Hepatocyte (in vitro differentiated cells): ENCODE measurements at places on chromosomes 5 and 9. TPM values are rescaled to one million over a fixed set of nuclear protein-coding genes. Genes with fewer than 3 reads are reported as not detected.

EGFLAM gene
- 6.5 and 9.2 TPM in 2 replicates for polyA plus RNA-seq

LECT2 gene
- 6.3 and 12.3 TPM in 2 replicates for polyA plus RNA-seq

GFM2 gene
- polyA plus RNA-seq: 15.8 and 24.2 TPM in 2 replicates

HIGD2A gene
- 222 and 224 TPM in 2 replicates for polyA plus RNA-seq

DNA sequence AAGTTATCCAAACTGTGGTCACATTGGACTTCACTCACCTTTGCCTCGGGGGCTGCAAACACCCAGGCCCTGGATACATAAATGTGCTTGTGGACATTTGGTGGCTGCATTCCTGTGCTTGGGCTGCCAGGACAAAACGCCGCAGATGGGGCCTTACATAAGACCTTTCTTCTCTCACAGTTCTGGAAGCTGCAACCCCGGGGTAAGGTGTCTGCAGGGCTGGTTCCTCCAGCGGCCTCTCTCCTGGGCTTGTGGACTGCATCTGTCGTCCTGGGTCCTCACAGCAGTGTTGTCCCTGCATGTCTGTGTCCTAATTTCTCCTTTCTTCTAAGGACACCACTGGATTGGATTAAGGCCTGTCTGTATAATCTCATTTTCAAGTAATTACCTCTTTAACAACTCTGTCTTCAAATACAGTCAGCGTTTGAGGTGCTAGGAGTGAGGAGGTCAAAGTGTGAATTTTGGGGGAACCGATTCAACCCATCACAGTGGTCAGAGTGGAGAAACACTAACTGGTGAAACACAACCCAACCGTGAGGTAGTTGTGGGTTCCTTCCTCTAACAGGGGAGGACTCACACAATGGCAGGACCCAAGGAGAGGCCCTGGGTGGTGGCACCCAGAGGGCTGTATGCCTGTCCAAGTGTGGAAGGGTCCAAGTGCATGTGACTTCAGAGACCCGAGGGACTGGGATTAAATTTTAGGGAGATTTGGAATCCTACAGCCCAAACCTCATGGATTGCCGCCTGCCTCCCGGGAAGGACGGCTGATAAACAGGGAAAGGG, 415.6 kb downstream of the IRX2 start:
- no peaks in the 10 kb centered on the region for H3K36me3 ChIP-seq
- H3K27me3 ChIP-seq: no peaks in the 10 kb centered on the region
- H3K4me3 ChIP-seq: no peak overlapping the region

DNA sequence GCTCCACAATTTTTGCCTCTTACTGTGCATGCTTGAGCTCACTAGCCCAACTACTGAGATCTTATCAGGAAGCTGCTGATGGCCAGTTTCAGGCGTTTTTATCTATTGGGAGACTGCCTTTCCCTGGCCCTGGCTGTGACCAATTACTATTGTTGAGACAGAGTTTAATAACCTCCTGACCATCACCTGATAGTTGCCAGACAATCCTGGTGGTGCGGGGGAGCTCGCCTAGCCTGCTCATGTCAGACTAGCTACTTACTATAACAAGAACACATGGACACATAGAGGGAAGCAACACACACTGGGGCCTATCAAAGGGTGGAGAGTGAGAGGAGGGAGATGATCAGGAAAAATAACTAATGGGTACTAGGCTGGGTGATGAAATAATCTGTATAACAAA, 13.0 kb upstream of the OXCT1 start:
- H3K36me3 ChIP-seq: no peaks in the 10 kb centered on the region
- H3K4me3 ChIP-seq: no peak overlapping the region
- DNase-seq: no peak
- no peak overlapping the region for H3K27ac ChIP-seq
- H3K4me1 ChIP-seq: peaks cover 6% of the 10 kb centered on the region
- no peaks in the 10 kb centered on the region for H3K27me3 ChIP-seq

GRCh38 chr5:76269259-76269931, 133.7 kb upstream of the IQGAP2 start:
- no peaks in the 10 kb centered on the region for H3K36me3 ChIP-seq
- no peak overlapping the region for H3K4me3 ChIP-seq
- H3K4me1 ChIP-seq: no peaks in the 10 kb centered on the region
- no peaks in the 10 kb centered on the region for H3K27me3 ChIP-seq
- H3K27ac ChIP-seq: no peak overlapping the region
- no peak for DNase-seq

DNA sequence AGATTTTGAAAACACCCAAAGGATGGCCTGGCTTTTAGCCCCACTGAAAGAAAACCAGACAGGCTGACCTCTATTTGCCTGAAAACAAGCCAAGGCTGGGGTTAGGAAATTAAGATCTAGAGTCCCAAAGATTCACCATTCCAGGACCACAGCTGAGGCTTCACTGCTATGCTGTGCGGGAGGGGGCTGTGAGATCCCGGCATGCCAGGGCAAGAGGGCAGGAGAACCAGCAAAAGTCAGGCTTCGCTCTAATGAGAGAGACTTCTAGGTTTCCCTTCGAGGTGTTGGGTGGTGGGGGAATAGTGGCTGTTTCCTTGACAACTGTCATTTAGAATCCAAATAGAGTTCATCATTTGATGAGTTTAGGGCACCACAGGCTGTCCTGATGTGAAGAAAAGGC, 152.9 kb upstream of the NFIB start:
- no peak overlapping the region for H3K27ac ChIP-seq
- DNase-seq: no peak
- H3K4me3 ChIP-seq: no peak overlapping the region
- no peaks in the 10 kb centered on the region for H3K36me3 ChIP-seq
